Posterior vena cava (tissue), 2 donors: ENCODE measurements at places on chromosomes 5 and 9. TPM values are rescaled to one million over a fixed set of nuclear protein-coding genes. Genes with fewer than 3 reads are reported as not detected.

The IL5 gene
- not detected for total RNA-seq

The C9orf152 gene
- not detected for total RNA-seq

The HAVCR1 gene
- 0.19 TPM for total RNA-seq

The SLC9A3 gene
- 0.69 TPM for total RNA-seq

The FSTL4 gene
- total RNA-seq = not detected

The PCDHAC1 gene
- total RNA-seq = 0.14 TPM
